ENCODE measurements at places on chromosomes 5 and 9. TPM values are rescaled to one million over a fixed set of nuclear protein-coding genes. Genes with fewer than 3 reads are reported as not detected.
A peak's percentile ranks its signal among the peaks of the same experiment; 100 is the strongest.

DNA sequence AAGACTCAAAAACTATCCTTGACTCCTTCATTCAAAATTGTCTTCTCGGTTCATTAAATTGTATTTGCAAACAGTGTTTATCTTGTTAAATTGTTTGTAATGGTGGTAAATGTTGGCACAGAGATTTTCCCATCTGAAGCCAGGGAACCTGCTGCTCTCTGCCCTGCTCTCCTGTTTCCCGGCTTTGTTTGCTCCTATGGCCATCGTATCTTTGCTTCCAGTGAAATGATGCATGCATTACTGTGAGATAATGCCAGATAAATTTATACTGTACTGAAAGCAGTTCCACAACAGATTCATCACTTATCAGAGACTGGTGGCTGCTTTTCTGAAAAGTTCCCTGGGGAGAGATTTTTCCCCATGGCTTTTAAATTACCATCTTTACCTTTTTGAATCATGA is 81.4 kb downstream of the CD180 start:
- no peak for DNase-seq

GRCh38 chr9:4386819-4387218 is 87.0 kb upstream of the GLIS3 start:
- no peak for DNase-seq

DNA sequence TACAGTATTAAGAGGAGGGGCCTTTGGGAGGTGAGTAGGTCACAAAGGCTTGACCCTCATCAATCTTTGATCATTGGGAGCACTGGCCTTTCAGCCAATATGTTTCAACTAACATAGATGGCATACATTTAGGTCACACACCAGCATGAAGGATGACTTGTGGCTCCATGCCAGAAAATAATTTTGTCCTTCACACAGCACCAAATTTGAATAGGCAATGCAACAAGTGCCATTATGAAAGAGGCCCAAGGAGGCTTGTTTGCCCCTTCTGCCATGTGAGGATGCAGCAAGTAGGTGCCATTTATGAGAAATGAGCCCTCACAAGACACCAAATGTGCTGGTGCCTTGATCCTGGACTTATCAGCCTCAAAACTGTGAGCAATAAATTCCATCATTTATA is 81.1 kb downstream of the JAKMIP2 start:
- no peak for DNase-seq

DNA sequence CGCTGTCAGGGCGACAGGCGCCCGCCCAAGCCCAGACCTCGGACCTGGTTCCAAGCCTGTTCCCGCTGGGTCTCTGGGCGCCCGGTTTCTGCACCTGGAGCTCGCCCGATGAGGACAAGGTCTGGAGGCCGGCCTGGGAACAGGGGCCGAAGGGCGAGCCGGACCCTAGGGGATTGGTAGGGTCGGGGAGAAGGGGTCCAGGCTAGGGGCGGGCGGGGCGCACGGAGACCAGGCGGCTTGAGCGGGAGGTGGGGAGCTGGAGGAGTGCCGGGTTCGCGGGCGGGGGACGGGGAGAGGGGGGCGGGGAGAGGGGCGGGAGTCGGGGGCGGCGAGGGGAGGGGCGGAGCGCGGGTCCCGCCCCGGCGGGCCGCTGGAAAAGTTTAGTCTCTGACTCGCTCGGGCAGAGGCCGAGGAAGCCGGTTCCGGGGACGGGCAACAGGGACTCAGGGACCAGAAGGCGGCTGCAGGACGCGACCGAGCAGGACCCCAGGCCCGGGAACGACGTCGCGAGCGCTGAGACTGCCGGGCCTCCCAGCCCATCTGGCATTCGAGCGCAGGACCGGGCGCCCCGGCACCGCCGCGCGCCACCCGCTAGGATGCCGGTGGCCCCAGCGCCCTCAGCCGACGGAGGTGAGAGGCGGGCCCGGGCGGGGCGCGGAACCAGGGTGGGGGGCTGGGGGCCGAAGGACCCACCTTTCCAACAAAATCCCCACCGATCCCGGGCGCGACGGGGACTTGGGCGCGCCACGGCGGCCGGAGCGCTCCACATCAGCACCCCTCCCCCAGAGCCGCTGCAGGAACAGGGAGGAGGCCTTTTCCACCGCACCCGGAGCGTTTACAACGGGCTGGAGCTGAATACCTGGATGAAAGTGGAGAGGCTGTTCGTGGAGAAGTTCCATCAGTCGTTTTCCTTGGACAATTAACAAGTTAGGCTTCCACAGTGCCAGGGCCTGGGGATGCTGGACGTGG is at the start of gene S1PR3:
TSS of gene S1PR3 (plus strand) at position 403 of the 969 bp plus-strand sequence. CDS start 9,733 bp downstream, outside the sequence.
- DNase-seq = peak; percentile 58

DNA sequence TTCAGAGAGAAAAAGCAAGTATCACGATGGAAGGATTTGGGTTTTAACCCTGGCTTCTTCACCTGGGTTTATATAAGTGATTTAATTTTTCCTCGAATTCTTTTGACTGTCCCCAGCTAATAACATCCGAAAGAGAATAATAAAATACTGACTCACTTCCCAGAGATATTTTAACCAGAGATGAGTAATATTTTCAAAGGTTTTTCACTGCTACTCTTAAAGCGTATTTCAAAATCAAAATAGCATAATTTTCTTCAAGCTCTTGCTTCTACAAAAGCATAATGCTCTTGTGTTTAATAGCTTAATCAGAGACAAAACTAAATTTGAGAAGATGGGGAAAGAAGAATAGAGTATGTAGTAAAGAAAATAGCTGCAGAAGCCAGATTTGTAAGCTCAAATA is 215.2 kb upstream of the PTGER4 start:
- no peak for DNase-seq

DNA sequence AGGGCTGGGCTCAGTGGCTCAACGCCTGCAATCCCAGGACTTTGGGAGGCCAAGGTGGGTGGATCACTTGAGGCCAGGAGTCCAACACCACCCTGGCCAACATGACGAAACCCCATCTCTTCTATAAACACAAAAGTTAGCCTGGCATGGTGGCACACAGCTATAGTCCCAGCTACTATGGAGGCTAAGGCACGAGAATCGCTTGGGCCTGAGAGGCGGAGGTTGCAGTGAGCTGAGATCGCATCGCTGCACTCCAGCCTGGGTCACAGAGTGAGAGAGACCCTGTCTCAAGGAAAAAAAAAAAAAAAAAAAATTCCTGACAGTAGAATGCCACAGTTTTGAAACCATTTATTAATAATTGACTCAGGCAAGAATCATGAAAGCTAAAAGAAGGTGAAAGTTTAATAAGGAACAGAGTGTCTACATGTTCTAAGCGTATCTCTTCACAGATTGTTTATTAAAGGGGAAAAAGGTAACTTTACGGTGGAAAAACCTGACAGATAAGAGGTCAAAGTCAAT is 5.7 kb upstream of the PTGR1 start:
- no peak for DNase-seq

- no peak for DNase-seq
These were observed 410.9 kb upstream of the PRR16 start for GRCh38 chr5:120052916-120053828.

GRCh38 chr5:56588636-56589480 is 226.5 kb upstream of the MAP3K1 start:
- no peak for DNase-seq

GRCh38 chr9:105146677-105147076 is 97.8 kb upstream of the SLC44A1 start:
- no peak for DNase-seq

DNA sequence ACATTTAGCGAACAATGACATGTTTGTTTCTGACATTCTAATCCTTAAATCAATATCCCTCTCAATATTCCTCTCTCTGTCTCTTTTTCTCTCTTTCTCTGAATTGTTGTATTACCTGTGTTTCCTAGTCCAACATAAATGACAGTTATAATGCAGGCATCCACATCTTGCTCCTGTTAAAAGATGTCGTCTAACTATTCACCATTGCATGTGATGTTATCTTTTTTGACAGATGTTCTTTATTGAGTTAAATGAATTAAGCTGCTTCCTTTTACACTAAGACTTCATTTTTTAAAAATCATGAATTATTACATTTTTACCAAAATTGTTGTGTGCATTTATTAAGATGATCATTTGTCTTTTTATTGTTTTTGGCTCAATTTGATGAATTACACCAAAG is 527.5 kb downstream of the PRR16 start:
- DNase-seq = no peak

GRCh38 chr9:34518110-34518616 is 4.6 kb downstream of the ENHO start:
- no peak for DNase-seq

GRCh38 chr9:91177661-91178280 is 183.9 kb downstream of the AUH start:
- peak; percentile 51 for DNase-seq

DNA sequence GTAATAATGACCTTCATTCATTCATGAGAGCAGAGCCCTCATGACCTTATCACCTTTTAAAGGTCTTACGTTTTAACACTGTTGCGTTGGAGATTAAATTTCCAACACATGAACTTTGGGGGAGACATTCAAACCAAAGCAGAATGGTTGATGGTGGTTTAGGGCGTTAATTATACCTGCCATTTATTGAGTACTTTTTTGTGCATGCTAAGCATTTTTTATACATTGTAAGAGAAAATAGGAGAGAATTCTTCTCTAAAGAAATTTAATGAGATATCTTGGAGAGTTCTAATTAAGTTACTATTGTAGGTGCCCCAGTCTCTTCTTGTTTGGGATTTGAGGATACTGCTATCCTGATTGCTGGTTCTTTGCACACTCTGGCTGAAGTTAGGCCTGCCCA is 12.4 kb downstream of the AP3S1 start:
- DNase-seq = no peak

GRCh38 chr9:126411225-126411947 is 84.8 kb downstream of the MVB12B start:
- DNase-seq = peak; percentile 49

DNA sequence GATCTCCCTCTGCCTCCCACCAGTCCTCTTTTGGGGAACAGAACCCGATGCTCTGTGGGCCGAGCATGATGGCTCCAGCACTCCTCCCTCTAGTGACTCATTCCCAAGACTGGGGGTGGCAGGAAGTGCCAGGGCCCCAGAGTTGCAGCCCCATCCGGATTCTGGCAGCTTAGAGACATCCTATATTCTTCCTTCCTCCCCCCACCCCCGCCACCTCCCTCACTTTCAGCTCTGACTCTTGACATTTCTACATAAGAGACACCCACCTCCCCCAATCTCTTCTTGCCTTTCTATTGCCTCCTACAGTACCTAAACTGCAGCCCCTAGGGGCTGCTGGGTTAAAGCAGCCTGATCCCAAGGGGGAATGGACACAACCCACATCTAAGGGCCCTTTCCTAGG is 47.1 kb upstream of the MATR3 start:
- peak; percentile 86 for DNase-seq

DNA sequence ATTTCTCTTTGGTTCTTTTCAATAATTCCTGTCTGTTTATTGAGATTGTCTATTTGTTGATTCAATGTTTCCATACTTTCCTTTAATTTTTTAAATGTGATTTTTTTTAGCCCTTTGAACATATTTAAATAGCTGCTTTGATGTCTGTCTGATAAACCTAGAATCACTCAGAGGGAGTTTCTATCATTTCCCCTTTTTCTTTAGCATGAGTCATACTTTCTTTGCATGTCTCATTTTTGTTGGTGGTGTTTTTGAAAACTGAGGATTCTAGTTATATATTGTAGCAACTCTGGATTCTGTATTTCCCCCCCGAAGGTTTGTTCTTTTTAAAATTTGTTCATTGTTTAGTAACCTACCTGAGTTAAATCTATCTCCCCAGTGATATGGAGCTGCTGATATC is 24.2 kb upstream of the ZNF618 start:
- DNase-seq = no peak

- no peak for DNase-seq
These were observed 11.4 kb downstream of the ACTL7B start for GRCh38 chr9:108844391-108844790.

NR2F1 gene
- total RNA-seq = 73.0 TPM

PRDM9 gene
- total RNA-seq = not detected

SLC6A7 gene
- total RNA-seq = not detected

SPAG8 gene
- total RNA-seq = 2.4 TPM

ZNF883 gene
- total RNA-seq = not detected

FIBCD1 gene
- not detected for total RNA-seq

ROR2 gene
- total RNA-seq = 0.20 TPM

TMEM174 gene
- total RNA-seq = not detected

Data from MG63 (cell line).